ENCODE measurements at places on chromosomes 7 and 10.

DNA sequence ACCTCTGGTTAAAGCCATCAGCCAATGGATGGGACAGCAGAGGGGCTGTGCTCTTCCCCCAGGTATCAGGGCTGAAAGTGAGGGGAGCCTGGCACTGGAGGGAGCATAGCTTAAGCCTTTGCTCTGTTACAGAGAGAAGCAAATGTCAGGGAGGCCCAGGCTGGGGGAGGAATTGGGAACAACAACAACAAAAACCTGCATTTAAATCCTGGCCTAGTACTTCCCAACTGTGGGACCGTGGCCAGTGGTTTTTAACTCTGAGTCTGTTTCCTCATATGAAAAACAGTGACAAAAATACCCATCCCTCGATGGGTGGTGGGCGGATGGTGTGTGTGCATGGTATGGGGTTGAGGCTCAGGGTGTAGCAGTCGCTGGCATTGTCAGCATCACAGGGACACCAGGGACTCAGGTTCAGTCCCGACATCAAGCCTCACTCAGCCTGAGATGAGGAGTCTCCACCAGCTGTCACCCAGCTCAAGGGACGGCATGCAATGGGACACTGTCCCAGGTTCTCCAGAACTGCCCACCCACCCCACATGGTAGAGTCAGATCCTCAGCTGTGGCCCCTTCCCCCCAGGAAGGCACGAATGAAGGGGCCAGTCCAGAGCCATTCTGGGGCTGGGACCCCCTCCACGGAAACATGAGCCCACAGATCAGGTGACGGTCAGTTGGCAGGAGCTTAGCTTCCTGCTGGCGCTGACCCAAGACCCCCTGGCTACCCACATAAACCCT lies 74.5 kb downstream of the AFAP1L2 start:
- no peak for DNase-seq

GRCh38 chr7:120825576-120825975 lies 32.4 kb downstream of the TSPAN12 start:
- no peak for DNase-seq

- no peak for DNase-seq
Measured at GRCh38 chr7:133869556-133869955, 257.6 kb upstream of the LRGUK start.

- DNase-seq, result peak; percentile 37
Measured at GRCh38 chr10:19788075-19788686, 28.1 kb upstream of the PLXDC2 start.

- DNase-seq, result no peak
Measured at GRCh38 chr7:128948312-128948973, 10.7 kb downstream of the IRF5 start.

DNA sequence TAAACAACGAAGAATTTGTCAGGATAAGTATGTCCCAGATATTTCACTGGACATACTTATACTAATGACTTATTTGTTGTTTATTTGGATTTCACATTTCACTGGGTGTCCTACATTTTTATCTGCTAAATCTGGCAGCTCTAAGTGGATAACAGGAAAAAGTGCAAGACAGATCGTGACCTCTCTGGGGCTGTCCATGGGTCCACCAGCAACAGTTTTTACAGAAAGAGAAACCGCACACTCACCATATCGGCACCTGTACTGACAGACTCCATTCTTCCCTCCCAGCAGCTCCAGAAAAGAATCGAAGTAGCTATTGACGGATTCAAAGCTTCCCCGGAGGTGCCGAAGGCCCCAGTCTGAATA lies 393 bp downstream of the PLA2G12B start:
- DNase-seq, result no peak

- DNase-seq, result no peak
Measured at GRCh38 chr10:93313798-93314197, 168.3 kb downstream of the MYOF start.

DNA sequence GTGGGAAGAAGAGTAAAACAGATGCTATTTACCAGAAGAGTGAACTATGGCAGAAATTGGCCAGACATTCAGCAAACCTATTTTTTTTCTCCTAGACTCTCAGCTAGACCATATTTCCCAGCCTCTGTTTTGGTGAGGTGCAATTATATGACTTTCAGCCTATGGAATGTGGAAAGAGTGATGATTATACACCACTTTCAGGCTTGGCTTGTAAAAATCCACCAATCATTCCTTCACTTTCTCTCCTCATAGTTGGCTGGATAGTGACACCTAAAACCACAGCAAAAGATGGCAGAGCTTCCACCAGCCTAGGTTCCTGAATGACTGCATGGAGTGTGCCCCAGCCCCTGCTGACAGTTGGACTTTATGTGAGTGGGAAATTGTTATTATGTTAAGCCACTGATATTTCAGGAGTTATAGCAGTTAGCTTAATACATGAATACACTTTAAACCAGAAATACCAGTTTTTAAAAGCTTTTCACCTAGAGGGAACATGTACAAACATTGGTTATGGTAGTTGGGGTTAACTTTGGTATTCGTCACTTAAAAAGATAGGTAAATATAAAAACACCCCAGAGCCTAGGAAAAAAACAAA lies 19.1 kb upstream of the TNKS2 start:
- no peak for DNase-seq

DNA sequence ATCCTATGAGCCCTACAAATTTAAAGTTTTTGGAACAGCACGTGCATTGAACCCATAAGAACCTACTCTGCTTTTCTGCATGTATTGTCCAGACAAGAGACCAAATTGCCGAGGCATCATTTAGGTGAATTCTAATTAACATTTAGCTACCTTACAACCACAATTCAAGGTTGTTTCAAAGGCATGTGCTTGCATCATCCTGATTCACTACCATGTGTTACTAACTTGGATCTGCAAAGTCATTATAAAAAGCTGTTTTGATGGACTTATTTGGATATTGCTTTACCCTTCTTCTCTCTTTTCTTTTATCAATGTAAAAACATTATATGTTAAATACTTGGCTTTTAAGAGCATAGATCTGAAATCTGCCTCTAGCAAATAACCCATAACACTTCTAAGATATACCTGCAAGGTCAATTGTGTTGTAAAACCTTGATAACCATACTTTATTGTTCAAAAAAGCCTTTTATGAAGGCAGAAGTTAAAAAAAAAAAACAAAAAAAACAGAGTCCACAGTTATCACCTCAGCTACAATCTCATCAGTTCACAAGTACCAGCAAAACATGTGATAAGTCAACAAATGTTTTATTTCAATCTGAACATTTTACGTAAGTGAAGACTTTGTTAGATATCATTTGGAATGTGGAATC lies 51.9 kb downstream of the CFTR start:
- DNase-seq, result no peak

All from smooth muscle cell of the brain vasculature (primary cell).